ENCODE measurements at places on chromosomes 13 and 19.

DNA sequence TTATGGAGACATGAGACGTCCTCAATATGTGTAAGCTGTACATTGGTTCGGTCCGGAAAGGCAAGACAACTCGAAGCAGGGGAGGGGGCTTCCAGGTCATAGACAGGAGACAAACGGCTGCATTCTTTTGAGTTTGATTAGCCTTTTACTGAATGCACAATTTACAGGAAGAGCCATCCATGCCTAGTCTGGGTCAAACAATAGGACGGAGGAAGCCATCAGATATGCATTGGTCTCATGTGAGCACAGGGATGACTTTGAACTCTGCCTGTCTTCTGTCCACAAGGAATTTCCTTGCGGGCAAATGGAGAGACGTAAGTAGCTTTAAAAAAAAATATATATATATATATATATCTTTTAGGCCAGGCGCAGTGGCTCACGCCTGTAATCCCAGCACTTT, 1.9 kb upstream of the CCNP start:
- no peak for DNase-seq

GRCh38 chr19:15137777-15138176, 30.6 kb downstream of the SYDE1 start:
- no peak for DNase-seq

- DNase-seq, result no peak
Observed at GRCh38 chr13:91212231-91212630, 135.3 kb upstream of the MIR17HG start.

DNA sequence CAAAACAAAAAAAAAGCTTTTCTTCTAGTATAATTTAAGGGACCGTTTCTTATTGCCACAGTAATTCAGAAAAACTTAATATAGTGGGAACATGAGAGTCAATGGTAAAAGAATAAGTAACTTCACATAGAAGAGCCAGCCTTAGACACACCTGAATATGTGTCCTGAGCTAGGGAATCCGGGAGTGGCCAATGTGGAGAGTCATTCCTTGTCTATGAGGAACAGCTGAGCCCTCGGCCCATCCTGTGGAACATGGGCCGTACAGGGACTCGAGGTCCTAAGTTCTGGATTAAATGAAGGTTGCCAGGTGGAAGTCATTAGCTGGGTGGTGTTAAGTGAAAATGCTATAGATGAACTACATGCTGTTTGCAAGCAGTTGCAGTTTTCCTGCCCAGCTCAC, 32.2 kb downstream of the EFNB2 start:
- DNase-seq, result no peak

- DNase-seq, result no peak
Observed at GRCh38 chr19:54616821-54617560, 13.3 kb upstream of the LILRB1 start.

DNA sequence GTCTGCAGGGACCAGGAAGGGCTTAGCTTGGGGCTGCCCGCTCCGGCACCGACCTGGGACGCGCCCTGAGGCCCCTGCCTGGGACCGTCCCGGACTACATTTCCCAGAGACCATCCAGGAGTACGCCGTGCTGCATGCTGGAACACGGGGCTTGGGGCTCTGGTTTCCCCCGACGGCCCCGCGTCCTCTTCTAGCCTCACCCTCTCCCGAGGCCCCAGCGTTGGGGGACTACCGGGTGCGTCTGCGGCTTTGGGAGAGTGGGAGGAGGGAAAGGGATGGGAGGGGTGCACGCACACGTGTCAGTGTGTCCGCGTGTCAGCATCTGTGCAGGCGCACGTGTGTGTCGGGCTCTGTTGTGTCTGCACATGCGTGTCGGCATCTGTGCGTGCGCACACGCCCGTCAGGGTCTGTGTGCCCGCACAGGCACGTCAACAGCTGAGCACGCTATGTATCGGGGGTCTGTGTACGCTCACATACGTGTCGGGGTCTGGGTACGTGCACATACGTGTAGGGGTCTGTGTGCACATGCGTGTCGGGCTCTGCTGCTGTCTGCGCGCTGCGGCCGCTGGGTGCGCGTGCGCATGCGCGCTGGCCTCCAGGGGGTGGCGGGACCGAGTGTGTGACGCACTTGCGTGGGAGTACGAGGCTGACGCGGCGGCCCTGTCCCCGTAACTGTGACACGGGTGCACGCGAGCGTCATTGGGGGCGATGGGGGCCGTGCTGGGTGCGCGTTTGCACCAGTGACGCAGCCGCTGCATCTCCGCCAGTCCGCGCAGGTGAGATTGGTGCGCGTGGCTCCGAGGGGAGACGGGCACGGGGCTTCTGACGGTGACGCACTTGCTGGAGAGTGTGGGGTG, at the start of gene ZNF331:
TSS of gene ZNF331 (plus strand) at position 625 of the 857 bp plus-strand sequence. CDS start 31,232 bp downstream, outside the sequence.
- no peak for DNase-seq

GRCh38 chr13:21033212-21033840, 28.1 kb downstream of the LATS2 start:
- no peak for DNase-seq

DNA sequence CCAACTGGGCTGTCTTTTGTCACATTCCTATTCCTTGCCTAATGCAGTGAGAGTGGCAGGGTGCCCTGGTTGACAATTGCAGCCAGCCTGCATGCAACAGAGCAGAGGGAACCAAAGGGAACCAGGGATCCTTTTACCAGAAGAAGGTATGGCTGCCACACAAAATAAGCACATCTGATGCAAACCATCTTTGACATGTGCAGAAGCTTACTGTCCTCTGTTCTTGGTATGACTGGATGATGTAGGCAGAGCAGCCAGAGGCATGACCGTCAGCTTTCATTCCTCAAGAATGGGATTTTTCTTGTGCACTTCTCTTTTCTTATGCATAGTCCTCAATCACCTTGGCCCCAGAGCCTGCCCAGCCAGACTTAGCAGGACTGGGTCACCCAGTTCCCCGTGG, 116.1 kb downstream of the UQCRFS1 start:
- DNase-seq, result no peak

GRCh38 chr19:33246709-33247440, 21.2 kb upstream of the SLC7A10 start:
- DNase-seq, result no peak

DNA sequence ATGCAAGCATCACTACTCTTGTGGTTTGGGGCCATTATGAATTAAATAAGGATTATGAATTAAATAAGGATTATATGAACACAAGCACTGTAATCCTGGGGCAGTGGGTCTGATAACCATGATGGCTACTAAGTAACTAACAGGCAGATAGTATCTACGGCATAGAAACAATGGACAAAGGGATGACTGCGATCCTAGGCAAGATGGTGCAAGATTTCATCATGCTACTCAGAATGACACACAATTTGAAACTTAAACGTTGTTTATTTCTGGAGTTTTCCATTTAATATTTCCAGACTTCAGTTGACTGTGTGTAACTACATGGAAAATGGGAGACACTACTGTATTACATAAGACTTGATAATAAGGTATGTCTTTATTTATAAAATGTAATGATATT, 15.1 kb downstream of the KCNRG start:
- no peak for DNase-seq

- DNase-seq, result no peak
Observed at GRCh38 chr19:56150358-56150757, 9.3 kb downstream of the ZNF444 start.

DNA sequence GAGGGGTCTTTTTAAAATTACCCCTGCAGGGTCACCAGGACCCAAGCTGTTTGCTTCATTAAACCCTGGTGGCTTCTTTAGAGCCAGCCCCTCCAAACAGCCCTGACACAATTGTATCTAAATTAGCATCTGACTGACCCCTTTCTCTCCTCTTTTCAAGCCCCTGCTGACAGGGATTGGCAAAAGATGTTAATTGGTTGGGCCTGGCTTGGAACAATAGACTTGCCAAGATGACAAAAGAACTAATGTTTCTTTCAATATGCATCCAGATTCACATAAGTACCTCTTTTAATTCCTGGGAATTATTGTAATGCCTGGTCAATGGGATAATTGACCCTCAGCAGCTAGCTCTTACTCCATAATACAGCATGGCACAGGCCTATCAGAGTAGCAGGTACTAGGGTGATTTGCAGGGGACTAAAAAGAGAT, 140.8 kb downstream of the SHISA2 start:
- DNase-seq, result no peak

- DNase-seq, result no peak
Observed at GRCh38 chr13:71214821-71215220, 652.2 kb downstream of the DACH1 start.

DNA sequence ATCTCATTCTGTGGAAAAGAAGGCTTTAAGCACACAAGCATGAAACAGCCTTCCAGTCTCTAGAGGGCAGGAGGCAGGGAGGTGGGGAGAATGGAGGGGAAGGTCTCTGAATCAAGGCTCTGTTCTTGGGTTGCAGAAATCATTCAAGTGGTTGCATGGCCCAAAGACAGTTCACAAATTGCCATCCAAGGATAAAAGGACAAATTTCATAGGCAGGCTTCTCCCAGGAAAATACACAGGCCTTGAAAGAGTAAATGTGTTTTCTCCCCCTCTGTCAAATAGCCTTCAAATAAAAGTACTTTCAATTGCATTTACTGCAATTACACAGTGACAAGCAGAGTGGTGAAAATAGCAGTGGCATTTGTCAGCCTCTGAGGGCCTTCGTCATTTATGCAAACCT, 450.8 kb downstream of the DCT start:
- no peak for DNase-seq

DNA sequence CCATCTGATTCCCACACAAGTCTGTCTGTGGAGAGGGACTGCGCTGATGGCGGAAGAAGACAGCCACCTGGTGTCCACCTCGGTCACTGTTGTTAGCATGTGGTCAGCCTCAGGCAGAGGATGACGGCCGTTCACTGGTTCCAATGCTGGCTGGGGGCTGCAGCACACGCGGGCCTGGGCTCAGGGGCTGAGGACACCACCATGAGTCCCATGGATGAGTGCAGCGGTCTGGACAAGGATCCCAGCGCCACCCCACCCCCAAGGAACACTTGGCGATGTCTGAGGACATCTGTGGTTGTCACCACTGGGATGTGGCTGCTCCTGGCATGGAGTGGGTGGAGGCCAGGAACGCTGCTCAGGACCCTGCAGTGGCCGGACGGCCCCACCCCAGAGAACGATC, 10.9 kb downstream of the DPP9 start:
- no peak for DNase-seq
